ENCODE measurements at places on chromosomes 2 and 18.

DNA sequence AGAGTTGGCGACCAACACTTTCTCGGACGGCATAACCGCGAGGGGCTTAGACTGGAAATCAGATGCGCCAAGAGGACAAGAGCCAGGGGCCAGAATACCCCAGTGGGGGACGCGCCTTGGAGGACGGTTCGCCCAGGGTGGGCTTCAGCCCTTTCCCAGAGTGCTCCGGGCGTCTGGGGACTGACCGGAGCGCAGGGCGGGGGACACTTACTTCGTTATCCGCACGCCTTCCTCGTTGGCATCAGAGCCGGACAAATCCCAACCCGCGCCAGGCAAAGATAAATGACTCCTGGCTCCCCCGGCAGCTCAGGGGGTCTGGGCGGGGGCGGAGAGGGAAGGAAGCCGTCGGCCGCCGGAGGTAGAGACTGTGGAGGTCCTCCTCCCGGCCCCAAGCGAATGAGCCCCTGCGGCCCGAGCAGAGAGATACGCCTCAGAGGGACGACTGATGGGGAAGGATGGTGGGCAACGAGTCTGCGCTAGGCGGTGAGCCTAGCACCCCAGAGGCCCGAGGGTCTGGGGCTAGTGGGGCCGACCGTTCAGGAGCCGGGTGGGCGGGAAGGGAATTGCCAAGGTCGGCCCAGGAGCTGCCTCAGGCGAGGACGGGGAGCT lies 4.7 kb upstream of the SATB2 start:
- DNase-seq = no peak

DNA sequence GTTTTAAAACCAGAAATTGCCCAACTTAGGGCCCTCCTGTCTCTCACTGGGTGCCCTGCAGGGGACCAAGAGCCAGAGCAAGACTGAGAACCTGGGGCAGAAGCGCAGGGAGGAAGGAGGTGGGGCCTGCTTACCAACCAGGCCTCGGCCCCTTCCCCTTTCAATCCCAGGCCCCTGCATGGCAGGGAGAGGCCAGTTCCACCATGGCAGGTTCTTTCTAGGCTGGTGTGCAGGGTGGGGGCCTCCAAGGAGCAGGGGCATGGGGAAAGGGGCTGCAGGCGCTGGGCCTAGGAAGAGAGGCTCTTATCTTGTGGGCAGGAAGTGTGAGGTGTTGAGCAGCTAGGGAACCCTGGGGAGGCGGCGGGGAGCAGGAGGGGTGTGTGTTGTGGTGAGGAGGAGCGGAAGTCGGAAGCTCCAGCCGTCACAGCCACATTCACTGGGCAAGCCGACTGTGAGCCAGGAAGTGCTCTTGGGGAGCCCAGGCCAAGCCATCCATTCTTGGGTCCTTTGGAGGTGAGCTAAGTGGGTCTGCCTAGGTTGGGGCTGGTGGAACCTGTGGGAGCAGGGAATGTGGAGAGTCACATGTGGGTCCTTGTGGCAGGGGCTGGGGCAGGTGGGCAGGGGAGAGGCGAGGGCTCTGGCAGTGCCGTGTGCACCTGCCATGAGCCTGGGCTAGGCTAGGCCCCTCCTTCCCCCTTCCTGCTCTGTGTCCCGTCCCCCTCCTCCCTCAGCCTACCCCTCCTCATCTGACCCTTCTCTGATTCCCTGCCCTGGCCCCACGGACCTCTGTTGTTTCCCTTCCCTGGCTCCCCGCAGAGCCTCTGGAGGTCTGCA lies at the start of gene PSD4:
Gene PSD4 (plus strand): TSS at position 430 of the 834 bp plus-strand sequence. CDS start 8,486 bp downstream, outside the sequence.
- DNase-seq = no peak

DNA sequence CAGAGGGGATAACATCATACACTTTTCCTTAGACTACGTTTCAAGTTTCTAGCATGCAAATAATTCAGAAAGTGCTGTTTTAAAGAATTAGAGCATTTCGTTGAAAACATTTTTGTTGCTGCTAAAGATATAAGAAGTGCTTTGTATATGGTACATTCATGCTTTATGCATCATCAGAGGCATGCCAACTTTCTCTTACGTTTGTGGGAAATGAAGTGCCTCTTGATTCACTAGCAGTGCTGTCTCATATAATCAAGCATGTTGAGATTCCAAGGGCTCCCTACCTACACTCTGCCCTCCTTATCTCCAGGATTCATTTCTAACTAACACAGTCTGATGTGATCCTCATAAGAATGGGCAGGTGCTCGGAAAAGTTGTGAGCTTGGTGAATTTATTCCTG lies 748.6 kb upstream of the DDX18 start:
- DNase-seq = no peak

DNA sequence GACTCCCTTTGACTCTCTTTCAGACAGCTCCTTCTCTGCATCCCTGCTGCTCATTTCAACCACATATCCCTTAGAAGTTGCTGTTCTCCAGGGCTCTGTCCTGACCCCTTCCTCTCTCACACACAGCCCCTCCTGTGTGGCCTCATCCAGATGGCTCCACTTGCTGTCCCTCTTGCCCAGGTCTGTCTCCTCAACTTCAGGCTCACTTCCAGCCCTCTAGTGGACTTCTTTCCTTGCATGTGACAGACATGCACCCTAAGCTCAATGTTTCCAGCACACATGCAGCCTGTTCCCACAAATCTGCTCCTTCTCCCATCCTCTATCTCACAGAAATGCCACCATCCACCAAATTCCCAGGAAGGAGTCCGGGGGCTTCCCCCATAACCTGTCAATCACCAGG lies 9.0 kb upstream of the MRPL19 start:
- DNase-seq = no peak

- DNase-seq = no peak
Measured at GRCh38 chr2:75153221-75153620, 46.1 kb downstream of the TACR1 start.

GRCh38 chr18:79587779-79588635 lies 91.6 kb upstream of the CTDP1 start:
- no peak for DNase-seq

GRCh38 chr18:75112186-75113096 lies 96.5 kb downstream of the PTGR3 start:
- DNase-seq = no peak

DNA sequence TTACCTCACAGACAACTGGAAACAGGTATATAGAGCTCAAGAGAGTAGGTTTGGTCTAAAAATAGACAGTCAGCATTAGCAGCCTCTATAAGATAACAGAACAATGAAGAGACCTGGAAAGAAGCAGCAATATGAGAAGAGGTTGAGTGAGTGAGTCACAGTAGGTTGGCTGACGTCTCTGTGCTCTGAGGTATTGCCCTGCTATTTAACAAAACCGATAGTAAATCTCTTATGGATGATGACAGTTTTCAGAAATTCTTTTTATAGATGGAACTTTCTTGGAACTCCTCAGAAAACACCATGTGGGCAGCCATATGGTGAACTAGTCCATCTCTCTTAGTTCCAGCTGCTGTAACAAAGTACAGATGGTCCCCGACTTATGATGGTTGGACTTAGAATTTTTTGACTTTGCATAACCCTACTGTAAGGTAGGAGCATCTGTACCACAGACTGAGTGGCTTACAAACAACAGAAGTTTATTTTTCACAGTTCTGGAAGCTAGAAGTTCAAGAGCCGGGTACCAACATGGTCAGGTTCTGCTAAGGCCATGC lies 123.5 kb downstream of the MBD2 start:
- no peak for DNase-seq

DNA sequence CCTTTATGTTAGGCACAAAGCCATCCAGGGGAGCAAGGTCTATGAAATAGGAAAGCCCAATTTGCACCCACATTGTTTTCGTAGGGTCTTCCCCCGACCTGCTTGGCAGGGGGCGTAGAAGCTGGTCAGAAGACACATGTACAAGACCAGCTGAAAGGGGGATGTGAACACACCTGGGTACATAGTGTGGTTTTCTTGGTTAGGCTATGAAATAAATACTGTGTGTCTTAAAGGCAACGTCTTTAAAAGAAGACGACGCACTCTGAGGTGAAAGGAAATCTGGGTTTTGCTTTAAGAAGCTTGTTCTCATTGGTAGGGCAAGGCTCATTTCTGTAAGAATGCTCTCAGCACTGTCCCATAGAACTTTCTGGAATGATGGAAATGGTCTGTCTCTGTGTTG lies 60.0 kb upstream of the KLF7 start:
- no peak for DNase-seq

DNA sequence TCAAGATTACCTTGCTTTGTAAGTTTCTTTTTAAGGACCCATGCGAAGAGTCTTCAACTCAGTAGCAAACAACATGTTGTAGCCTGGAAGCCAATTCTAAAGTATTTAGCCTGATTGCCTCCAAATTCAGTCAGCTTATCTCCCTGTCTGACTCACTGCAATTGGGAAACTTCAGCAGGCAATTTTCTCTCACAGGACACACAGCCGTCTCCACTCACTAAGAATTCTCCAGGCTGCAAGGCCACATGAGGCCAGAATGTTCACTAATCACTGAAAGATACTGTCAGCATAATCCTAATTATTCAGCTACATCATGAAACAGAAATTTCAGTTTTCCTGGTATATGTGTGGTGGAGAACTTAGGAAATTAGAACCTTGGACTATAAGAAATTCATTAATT lies 78.1 kb upstream of the PDE1A start:
- DNase-seq = no peak

GRCh38 chr2:8024506-8024905 lies 657.4 kb upstream of the ID2 start:
- no peak for DNase-seq

GRCh38 chr2:9331704-9332103 lies 91.6 kb downstream of the ITGB1BP1 start:
- DNase-seq = no peak

DNA sequence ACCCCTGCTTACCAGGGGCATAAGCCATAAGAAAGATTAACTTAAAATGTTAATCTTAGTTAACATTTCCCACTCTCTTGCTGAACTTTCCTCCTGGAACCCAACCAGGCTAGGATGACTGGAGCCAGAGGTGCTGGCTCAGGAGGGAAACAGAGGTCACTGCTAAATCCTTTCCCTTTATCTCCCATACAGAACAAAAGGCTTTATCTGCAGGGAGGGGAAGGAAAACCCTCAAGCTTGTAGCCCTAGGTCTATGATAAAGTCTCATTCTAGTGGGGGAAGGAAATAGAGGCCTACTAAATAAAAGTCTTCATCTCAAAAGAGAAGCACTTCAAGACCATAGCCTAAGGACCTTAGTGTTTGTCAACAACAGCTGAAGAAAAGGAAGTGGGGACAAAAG lies 18.6 kb downstream of the HIBCH start:
- DNase-seq = no peak

- DNase-seq = no peak
Measured at GRCh38 chr2:11945139-11946126, 199.0 kb downstream of the LPIN1 start.

- DNase-seq = no peak
Measured at GRCh38 chr2:10435820-10436204, 12.3 kb downstream of the ODC1 start.

GRCh38 chr18:58143386-58143785 lies 99.4 kb downstream of the NEDD4L start:
- no peak for DNase-seq

DNA sequence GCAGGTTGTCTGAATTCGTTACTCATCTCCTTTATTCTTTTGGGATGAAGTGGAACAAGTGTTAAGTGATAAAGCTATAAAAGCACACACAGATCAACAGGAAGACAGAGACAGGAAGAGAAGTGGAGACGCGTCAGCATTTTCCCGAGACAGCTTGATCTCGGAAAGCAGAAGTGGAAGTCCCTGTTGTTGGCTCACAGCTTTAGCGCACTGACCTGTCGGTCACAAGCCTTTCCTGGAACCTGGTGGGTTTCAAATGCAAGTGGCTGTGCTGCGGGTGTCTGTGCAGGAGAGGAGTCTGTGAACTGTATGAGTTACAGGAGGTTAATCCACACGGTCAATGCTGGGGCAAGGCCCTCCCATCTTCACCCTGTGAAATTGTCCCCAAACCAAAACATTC lies 116.6 kb upstream of the PELI1 start:
- DNase-seq = no peak

- DNase-seq = no peak
Measured at GRCh38 chr2:203461746-203462145, 73.4 kb downstream of the RAPH1 start.

DNA sequence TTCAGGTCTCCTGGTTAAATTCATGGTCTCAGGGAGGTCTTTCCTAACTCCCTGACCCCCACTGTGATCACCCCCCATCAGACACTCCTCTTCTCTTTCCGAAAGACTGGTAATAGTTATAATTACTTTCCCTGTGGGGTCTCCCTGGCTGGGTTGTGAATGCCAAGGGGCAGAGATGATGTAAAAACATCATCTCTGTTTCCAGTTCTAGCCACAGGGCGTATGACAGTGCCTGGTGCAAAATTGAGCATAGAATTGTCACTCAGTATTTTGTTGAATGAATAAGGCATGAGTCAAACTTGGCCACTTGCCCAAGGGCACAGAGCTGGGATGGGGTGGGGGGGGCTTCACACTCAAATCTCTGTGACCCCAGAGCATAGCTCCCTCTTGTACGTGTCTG lies 65.2 kb downstream of the LTBP1 start:
- no peak for DNase-seq

DNA sequence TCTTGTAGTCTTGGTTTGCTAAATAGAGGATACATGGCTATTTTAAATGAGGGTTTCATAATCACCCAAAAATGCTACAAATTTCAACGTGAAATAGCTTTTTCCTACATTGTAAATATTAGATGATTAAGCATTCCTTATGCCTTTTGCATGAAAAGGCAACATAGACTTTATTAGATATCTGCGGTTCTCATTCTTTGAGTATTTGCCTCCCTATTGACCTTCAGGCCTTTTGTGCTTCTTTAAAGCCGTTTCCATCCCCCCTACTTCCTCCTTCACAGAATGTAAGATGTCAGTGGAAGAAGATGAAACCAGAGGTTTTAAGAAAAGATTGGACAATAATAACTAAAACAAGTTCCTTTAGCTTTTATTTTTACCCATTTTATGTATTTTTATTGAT lies 144.1 kb downstream of the UBE2E3 start:
- no peak for DNase-seq

DNA sequence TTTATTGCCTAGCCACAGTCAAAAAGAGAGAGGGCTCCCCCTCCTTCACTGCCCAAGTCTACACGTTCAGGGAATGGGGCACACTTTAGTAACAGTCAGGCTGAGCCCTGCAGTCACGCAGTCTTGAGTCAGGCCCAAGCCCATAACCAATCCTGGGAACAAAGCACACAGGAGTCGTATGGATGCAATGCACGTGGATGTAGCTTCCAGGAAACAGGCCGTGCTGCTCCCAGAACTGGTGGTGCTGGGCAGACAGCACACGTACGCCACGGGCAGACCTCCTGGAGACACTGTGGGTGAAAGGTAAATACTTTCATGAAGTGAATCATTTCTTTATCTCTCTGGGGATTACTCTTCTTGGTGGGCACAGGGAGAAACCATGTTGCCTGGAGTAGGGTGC lies 30.0 kb upstream of the MBP start:
- no peak for DNase-seq

GRCh38 chr2:99335911-99336803 lies at the start of gene TXNDC9:
Gene TXNDC9, minus strand, starts transcription at chr2:99336333. Its CDS starts 3,123 bp downstream, at chr2:99333210.
- peak; percentile 98 for DNase-seq

GRCh38 chr2:100978582-100979191 lies 23.4 kb upstream of the RPL31 start:
- DNase-seq = no peak

DNA sequence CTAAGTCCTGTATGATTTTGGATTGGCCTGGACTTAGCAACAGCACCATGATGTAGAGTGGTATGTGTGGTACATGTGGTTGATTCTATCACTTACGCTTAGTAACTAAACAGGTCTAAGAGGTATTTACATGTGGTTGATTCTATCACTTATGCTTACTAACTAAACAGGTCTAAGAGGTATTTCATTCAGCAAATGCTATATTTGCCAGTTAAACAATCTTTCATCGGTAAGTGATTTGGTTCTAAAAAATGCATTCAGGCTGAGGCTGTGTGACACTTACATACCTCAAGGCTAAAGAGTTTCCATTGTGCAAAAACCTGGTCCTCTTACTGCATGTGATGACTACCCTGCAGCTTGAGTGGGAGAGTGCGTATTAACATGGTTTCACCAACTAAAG lies 13.1 kb downstream of the EIF4E2 start:
- no peak for DNase-seq

Data from NCI-H187 treated with DMSO at 0.1 percent for 48 hours (cell line).